H54 (cell line): ENCODE measurements at places on chromosomes 3 and 15.

DNA sequence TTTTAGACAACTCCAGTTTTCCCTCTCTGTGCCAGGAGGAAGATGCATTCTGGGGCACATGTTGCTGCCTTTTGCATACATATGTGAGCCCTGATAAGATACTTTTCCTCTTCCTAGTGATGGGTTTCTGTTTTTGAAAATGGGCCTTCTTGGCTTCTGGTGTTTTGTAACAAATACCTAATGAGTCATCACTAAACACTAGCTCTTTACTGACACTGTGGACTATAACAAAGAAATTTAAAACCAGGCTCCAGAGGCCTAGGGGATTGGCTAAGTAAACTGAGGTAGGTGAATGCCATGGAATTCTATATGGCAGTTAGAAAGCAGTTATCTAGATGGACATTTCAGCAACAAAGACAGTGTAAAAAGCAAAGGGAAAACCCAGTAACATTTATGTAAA, 93.4 kb upstream of the NR2E3 start:
- no peak for DNase-seq

- no peak for DNase-seq
These were observed 11.9 kb downstream of the RAP2B start for GRCh38 chr3:153173758-153174516.

GRCh38 chr3:51550080-51550819, 11.7 kb downstream of the RAD54L2 start:
- DNase-seq: no peak

- DNase-seq: no peak
These were observed 163.8 kb upstream of the CDIN1 start for GRCh38 chr15:36415643-36416042.

GRCh38 chr3:32077260-32078084, 28.9 kb upstream of the GPD1L start:
- DNase-seq: no peak

- DNase-seq: no peak
These were observed 18.2 kb downstream of the TBC1D2B start for GRCh38 chr15:78059110-78059839.
